ENCODE measurements at places on chromosomes 11 and 22. TPM values are rescaled to one million over a fixed set of nuclear protein-coding genes. Genes with fewer than 3 reads are reported as not detected.

DNA sequence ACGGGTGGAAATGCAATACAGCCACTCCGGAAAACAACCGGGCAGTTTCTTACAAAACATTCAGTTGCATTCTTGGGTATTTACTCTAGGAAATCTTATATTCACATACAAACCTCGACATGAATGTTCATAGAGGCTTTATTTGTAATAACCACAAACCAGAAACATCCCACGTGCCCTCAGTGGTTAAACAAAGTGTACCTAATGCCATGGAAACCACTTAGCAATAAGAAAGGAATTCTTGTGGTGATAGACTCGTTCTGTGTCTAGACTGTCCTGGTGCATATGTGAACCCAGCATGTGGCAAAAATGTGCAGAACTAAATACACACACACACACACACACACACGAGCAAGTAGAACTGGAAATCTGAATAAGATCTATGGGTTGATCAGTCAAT, 1073.3 kb downstream of the TBC1D22A start:
- H3K27me3 ChIP-seq: no peaks in the 10 kb centered on the region
- no peak overlapping the region for H3K27ac ChIP-seq

DNA sequence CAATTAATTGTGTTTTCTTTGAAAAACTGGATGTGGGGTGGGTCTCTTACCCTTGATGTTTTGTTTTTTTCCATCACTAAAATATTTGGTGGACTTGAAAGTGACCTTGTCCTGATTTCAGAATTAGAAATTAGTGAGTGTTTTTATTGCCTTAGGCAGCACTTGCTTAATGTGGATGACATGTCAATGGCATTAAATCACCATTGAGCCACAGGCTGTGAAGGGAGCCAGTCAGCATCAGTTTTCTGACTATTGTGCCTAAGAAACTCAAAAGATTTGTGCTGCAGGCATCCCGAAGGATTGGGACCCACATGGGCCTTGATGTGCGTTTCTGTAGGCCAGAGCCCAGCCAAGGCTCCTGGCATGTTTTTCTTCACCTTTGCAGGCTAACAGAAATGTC, 53.8 kb downstream of the SWAP70 start:
- no peaks in the 10 kb centered on the region for H3K36me3 ChIP-seq
- H3K4me3 ChIP-seq: no peak overlapping the region
- peaks cover 5% of the 10 kb centered on the region for H3K4me1 ChIP-seq
- no peak for DNase-seq
- no peaks in the 10 kb centered on the region for H3K27me3 ChIP-seq

DNA sequence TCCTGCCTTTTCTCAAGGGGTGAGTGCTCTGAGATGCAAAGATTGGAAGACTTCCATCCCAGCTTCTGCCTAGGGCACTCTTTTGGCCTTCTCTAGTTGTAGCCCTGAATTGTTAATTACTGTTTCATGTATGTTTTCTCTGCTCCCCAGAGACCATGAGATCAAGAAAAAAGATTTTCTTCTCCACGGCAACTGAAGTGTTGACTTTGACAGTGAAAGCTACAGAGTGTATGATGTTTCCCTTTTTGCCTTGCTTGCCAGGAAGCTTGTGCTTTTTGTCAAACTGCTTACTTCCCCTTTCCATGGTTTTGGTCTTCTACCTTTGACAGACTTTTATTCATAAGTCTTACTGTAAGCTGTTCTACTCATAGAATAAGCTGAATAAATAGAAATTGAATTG, 23.3 kb upstream of the EIF3D start:
- no peaks in the 10 kb centered on the region for H3K4me1 ChIP-seq
- H3K27ac ChIP-seq: no peak overlapping the region
- no peak for DNase-seq
- peaks cover 9% of the 10 kb centered on the region for H3K27me3 ChIP-seq

SCGB1C1 gene
- total RNA-seq: not detected
